ENCODE measurements at places on chromosomes 2 and 18.

GRCh38 chr2:32484937-32485336, 128.1 kb downstream of the BIRC6 start:
- no peaks in the 10 kb centered on the region for H3K4me1 ChIP-seq
- DNase-seq: no peak
- H3K36me3 ChIP-seq: peaks cover 66% of the 10 kb centered on the region
- no peak overlapping the region for H3K27ac ChIP-seq
- no peak overlapping the region for H3K4me3 ChIP-seq
- H3K27me3 ChIP-seq: no peaks in the 10 kb centered on the region

DNA sequence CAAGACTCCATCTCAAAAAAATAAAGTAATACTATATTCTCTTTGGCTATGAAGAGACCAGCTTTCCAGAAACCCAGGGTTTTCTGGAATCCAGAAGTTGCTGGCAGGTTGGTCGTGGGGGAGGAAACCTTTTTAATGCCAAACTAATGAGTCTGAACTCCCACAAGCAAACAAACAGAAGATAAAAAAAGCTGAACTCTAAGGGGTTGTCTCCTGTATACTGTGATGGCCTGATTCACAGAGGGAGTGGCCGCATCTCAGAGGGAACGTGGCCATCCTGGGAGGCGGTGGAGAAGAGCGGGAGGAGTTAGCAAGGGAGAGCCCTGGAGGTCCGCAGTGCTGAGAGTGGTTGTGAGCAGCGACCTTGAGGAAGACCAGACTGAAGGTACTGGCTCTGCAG, 36.1 kb downstream of the LIMS1 start:
- H3K27me3 ChIP-seq: no peaks in the 10 kb centered on the region
- H3K27ac ChIP-seq: no peak overlapping the region
- no peak overlapping the region for H3K4me3 ChIP-seq
- H3K4me1 ChIP-seq: peaks cover 42% of the 10 kb centered on the region
- peaks cover 20% of the 10 kb centered on the region for H3K36me3 ChIP-seq
- DNase-seq: no peak

DNA sequence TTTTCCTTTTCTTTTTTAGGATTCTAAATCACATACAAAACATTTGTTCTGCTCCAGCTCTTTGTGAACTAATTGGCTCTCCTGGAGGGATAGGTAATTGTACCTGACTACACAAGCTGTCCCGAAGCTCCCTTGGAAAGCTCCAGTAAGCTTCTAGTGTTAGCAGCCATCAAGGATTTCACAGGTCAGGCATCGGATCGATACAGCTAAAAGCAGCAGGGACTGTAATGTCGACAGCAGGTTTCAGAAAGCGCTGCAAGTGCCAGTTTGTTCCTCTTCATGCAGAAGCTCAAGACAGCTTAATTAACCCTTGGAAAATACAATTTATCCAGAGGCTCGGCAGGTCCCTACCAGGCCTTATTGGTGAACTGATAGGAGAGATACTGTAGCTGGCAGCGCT, 87.2 kb upstream of the VRK2 start:
- no peak overlapping the region for H3K27ac ChIP-seq
- H3K4me1 ChIP-seq: no peaks in the 10 kb centered on the region
- H3K36me3 ChIP-seq: no peaks in the 10 kb centered on the region
- H3K4me3 ChIP-seq: no peak overlapping the region
- no peak for DNase-seq

DNA sequence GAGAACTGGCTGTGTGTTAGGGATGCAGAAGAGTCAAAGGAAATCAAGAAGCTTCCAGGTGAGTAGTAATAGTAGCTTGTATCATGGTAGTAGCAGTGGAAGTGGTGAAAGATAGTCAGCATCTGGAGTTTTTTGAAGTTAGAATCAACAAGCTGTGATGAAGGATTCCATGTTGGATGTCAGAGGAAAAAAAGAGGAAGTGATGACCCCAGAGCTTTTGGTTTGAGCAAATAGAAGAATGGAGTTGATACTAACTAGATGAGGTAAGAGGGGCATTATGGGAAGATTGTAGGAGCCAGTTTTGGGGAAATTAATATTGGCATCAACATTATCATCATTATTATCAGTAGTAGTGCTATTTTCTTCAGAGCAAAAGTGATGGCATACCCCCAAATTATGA, 542.2 kb downstream of the XIRP2 start:
- DNase-seq: no peak
- H3K27ac ChIP-seq: no peak overlapping the region
- H3K27me3 ChIP-seq: no peaks in the 10 kb centered on the region
- no peak overlapping the region for H3K4me3 ChIP-seq

- H3K4me3 ChIP-seq: no peak overlapping the region
- H3K36me3 ChIP-seq: no peaks in the 10 kb centered on the region
- DNase-seq: no peak
- no peaks in the 10 kb centered on the region for H3K4me1 ChIP-seq
- peaks cover 10% of the 10 kb centered on the region for H3K27me3 ChIP-seq
Measured at GRCh38 chr2:135817951-135818350, 19.0 kb downstream of the LCT start.

- no peak for DNase-seq
- no peaks in the 10 kb centered on the region for H3K4me1 ChIP-seq
- peaks cover 53% of the 10 kb centered on the region for H3K36me3 ChIP-seq
Measured at GRCh38 chr2:231318436-231318835, 77.1 kb upstream of the B3GNT7 start.

- peak overlapping the region; percentile 61 for H3K27ac ChIP-seq
- DNase-seq: no peak
- H3K27me3 ChIP-seq: peaks cover 5% of the 10 kb centered on the region
- no peak overlapping the region for H3K4me3 ChIP-seq
- peaks cover 17% of the 10 kb centered on the region for H3K4me1 ChIP-seq
- peaks cover 50% of the 10 kb centered on the region for H3K36me3 ChIP-seq
Measured at GRCh38 chr2:190664240-190664639, 15.4 kb downstream of the NAB1 start.

DNA sequence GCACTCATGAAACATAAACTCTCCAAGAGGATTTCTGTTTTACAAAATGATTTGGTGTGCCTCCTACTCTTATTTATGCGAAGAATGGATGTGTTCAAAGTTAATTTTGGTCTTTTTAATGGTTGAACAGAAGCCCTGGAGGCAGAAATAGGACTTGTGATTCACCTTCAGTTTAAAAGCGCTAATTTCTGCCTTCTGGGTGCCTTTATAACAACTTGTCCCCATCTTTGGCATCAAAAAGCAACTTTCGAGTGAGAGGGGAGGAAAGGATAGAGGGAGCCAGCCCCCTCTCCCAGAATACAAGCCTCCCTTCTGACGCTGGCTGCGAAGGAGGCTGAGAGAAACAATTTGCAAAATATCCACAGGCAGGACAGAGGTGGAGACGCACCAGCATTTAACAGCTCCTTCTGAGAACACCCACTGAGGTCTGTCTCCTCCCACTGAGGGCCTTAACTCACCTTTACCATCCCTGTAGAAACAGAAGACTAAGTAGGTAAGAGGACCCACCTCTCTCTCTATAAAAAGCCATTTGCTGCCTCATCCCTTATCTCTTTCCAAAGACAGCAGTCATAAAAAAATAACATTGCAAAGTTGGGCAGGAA, 24.3 kb upstream of the BCL11A start:
- peaks cover 52% of the 10 kb centered on the region for H3K27me3 ChIP-seq
- no peak for DNase-seq
- no peak overlapping the region for H3K4me3 ChIP-seq
- no peaks in the 10 kb centered on the region for H3K36me3 ChIP-seq

DNA sequence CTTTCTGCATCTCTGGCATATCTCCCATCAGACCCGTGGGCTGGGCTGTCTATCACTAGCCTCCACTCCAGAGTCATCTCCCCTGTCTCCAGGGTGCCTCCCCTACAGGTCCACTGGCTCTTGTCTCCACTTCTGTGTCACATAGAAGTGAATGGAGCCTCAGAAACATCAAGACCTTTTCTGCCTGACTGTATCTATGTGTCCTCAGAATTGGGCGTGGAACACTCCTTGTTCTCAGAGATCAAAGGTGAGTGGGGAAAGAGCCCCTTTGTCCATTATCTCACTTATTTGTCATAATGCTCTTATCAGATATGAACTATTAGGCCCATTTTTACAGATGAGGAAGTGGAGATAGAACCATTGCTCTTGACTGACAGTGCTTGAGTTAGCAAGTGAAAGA, 211.0 kb downstream of the CYRIA start:
- peaks cover 4% of the 10 kb centered on the region for H3K4me1 ChIP-seq
- peaks cover 6% of the 10 kb centered on the region for H3K27me3 ChIP-seq
- peak overlapping the region; percentile 18 for H3K27ac ChIP-seq

GRCh38 chr2:236782938-236783337, 213.3 kb downstream of the ACKR3 start:
- no peak overlapping the region for H3K27ac ChIP-seq
- H3K4me3 ChIP-seq: no peak overlapping the region
- H3K4me1 ChIP-seq: peaks cover 36% of the 10 kb centered on the region
- peaks cover 5% of the 10 kb centered on the region for H3K36me3 ChIP-seq
- peaks cover 8% of the 10 kb centered on the region for H3K27me3 ChIP-seq
- no peak for DNase-seq

DNA sequence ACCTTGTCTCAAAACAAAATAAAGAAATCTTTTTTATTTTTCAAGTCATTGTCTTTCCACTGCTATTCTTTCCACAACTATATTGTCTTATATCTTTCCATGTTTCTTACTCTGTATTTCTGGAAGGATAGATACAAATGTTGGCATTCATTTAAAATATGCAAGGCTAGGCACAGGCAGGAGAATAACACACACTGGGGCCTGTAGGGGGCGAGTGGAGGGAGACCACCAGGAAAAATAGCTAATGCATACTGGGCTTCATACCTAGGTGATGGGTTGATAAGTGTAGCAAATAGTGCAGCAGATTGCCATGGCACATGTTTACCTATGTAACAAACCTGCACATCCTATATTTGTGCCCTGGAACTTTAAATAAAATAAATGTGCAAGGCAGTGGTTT, 9.6 kb downstream of the MRPL30 start:
- peaks cover 74% of the 10 kb centered on the region for H3K36me3 ChIP-seq
- H3K27me3 ChIP-seq: no peaks in the 10 kb centered on the region
- H3K4me1 ChIP-seq: no peaks in the 10 kb centered on the region
- no peak overlapping the region for H3K27ac ChIP-seq
- H3K4me3 ChIP-seq: no peak overlapping the region
